ENCODE measurements at places on chromosomes 13 and 19.
A peak's percentile ranks its signal among the peaks of the same experiment; 100 is the strongest.

DNA sequence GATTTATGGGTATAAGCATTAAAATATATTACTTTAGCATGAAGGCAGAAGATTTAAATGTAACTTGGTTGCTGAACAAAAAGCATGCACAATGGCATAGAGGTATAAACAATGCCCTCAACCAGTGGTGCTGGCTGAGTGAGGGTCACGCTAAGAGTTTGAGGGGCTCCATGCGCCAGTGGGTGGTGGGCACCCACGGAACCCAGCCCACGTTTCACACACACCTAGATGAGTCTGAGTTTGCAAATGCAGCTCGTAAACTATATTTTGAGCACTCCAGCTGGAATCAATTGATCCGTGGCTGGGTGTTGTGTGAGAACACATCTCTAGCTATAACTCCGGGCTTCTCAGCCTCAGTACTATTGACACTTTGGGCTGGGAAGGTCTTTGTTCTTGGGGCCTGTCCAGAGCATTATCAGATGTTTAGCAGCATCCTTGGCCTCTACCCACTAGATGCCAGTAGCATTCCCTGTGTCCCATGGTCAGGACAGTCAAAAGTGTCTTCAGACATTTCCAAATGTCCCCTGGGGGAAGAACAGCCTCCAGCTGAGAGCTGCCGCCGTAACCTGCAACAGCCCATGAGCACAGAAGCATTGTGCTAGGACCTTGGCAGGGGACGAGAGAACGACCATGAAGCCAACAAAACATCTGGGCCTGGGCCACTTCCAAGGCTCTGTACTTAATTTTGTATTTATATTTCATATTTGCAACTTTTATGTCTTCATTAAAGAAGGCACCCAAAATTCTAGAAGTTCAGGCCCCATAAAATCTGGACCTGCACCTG, 108.1 kb upstream of the SOX1 start:
- no peak for DNase-seq

DNA sequence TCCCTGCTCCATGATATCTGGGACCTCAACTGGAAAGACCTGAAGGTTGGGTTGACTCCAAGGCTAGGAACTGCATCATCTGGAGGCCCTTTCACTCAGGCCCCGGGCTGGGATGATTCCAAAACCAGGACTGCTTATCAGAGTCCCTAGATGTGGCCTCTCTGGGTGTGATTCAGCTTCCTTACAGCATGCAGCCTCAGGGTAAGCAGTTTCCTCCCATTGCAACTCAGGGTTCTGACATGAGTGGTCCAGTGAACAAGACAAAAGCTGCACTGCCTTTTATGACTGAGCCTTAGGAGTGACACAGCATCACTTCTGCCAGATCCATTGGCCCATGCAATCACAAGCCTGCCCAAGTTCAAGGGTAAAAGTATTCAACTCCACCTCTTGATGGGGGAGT, 502.8 kb downstream of the COG6 start:
- no peak for DNase-seq

DNA sequence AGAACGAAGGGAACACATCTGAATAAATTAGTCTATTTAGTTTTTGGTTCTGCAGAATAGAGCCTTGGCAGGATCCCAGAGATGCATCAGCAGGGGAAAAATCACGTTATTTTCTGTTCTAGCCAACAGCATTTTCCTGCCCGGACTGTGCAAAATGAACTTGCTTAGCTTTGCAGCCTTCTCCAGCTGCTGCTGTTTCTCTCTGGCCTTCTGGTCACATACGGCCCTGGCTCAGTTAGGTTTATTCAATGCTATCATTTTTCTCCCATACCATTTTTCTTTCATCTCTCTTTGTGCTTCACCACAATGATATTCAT, 110.4 kb upstream of the KL start:
- DNase-seq, result no peak

DNA sequence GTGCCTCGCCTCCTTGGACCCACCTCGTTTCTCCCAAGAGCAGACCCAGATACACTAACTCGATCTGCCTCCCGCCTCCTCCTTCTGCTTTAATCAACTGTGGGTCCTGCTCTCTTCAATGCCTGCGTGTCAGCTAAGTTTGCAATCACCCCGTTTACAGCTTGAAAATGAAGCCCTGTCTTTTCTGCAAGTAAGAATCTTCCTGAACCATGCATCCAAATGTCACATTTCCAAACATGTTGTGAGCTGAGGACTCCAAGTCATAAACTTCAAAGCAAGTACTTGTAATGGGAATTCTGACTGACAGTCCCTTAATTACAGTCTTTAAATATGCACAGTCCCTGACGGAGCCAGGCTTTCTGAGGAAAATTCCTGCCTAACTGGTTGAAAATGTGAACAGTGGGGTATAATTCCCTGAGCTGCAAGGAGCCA, 154.9 kb upstream of the UQCRFS1 start:
- DNase-seq, result no peak

DNA sequence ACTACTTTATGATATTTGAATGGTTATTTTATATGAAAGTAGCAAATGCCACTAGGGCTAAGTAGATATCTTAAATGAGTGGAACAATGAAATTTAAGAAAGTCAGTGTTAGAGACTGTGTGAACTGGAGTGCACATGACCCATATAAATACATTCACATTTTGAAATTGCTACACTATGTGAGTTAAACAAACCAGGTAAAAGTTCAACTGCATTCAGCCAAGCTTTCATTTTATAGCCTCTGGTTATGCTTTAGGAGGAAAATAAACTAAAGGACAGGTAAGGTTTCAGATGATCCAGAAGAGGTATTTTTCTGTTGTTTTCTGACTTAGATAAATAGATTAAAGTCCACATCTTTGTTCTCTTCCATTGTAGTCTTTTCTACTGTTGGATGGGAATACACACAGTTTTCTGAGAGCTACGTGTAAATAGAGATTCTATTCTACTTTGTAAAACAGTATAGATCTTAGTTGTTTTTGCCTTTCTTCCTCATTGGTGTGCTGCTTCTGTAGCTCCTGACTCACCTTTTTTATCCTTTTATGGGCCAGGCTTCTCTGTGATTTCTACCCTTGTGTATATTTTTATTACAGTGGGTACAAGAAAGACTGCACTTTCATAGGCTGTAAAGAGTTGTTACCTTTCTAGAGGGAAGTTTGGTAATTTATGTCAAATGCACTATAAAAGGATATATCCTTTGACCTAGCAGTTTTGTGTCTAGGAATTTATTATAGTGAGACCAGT, 54.6 kb upstream of the KCTD4 start:
- no peak for DNase-seq

GRCh38 chr13:111632906-111633305, 312.5 kb downstream of the TEX29 start:
- no peak for DNase-seq

DNA sequence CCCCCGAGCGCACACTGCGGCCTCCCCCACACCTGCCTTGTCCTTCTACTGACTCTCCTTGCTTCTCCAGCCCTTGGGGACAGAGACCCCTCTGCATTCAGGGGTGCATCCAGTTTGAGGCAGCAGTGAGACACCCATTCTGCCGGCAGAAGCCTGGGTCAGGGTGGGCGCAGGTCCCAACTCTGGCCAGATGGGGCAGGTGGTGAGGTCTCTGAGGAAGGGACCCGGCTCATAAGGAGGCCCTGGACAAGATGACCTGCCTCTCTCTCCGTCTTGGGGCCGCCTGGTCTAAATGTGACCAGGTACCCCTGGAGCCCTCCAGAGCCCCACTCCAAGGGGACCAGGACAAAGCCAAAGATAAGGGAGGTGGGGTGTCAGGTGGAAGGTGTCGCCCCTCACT, 6.1 kb downstream of the CHERP start:
- no peak for DNase-seq

DNA sequence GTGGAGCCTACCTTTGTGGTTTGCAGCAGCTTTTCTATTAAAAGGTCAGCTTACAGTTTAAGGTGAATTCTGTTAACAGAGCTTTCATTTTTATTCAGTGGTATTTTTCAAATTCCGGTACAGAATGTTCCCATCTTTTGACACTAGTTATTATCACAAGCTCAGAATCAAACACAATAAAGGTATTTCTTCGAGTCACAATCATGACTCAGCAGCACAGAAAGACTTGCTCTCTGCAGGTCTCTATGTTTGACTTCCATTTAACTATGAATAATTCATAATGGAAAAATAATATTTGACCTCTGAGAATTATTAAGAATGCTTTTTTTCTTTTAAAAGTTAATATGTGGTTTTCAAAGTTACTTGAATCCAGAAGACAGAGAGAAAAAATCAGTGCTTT, 28.2 kb downstream of the DACH1 start:
- DNase-seq, result no peak

DNA sequence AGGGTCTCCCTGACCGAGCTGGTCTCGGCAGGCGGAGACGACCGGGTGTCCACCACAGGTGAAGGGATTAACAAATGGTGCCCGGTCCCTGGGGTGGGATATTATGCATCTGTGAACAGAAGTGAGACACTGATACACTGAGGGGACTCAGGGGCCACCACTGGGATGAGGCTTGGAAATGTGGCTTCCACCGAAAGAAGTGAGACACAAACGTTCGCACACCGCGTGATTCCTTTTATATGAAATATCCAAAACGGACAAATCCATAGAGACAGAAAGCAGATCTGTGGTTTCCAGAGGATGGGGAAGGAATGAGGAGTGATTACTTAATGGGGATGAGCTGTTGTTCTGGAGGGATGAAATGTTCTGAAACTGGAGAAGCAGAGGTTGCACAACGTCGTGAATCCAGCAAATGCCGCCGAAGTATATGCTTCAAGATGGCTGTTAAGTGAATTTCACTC, 47.5 kb downstream of the C13orf46 start:
- DNase-seq, result no peak

DNA sequence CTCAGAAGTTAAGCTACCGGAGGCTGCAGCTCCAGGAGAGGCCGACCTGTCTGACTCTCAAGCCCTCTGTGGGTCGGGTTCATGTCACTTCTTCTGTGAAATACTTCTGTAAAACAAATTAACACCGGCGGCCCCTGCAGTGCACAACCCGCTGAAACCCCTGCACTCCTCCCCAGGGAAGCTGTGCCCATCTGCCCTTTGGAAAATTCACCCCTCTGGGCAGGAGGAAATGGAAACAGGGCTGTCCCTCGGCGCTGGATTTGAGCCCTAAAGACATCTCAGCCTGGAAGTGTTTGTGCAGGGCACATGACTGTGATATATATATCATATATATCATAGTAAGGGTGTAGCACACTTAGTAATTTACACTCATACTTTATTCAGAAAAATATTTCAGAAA, 415.3 kb downstream of the IRS2 start:
- no peak for DNase-seq

GRCh38 chr19:34579281-34580054, 97.5 kb downstream of the SCGB2B2 start:
- DNase-seq, result no peak

DNA sequence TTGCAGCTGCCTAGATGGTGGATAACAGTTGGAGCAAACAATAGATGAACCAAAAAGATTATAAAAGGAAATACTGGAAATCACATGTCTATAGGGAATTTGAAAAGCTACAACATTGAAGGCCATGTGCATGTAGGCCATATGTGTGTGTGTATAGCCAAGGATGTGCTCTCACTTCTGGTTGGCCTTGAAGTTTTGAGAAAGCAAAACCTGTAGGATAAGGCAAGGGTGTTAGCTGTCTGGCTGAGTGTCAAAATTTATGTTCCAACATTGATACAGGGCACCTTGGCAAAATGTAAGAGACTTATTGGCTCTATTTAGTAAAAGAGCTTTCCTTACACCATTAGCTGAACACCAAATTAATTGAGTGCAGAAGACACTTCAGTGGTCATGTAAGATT, 1723.6 kb upstream of the PCDH20 start:
- DNase-seq, result no peak

- DNase-seq, result no peak
Observed at GRCh38 chr13:44355621-44356020, 18.0 kb upstream of the SERP2 start.

- DNase-seq, result peak; percentile 28
Observed at GRCh38 chr19:47227352-47228167, 3.4 kb downstream of the BBC3 start.

DNA sequence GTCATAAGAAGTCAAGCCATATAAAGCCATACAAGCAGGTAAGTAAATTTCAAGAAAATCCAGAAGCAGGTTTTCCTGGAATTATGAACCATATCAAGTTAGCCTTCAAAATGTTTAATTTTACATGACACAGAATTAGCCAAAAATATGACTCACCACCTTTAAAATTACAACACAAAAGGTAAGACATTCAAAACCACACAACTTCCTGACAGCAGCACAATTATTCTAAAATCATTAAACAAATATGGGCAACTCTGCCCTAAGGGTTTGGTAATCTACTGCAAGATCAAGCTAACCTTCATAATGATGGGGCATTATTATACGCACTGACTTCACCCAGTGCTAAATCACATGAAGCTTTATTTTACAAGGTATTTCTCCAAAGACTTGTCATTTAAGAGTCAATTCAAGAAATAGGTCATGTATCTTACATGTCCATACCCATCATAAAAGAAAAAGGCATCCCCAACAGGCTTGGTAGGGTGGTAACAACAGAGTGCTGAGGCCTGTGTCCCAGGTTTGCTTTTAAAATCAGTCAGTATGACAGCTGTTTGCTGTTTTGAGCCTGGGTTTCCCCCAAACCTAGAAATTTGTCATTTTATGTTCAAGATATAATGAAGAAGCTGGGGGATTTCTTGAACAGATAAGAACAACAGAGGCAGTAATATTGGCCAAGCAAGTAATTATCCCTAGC, 15.2 kb downstream of the RCBTB1 start:
- DNase-seq, result no peak

DNA sequence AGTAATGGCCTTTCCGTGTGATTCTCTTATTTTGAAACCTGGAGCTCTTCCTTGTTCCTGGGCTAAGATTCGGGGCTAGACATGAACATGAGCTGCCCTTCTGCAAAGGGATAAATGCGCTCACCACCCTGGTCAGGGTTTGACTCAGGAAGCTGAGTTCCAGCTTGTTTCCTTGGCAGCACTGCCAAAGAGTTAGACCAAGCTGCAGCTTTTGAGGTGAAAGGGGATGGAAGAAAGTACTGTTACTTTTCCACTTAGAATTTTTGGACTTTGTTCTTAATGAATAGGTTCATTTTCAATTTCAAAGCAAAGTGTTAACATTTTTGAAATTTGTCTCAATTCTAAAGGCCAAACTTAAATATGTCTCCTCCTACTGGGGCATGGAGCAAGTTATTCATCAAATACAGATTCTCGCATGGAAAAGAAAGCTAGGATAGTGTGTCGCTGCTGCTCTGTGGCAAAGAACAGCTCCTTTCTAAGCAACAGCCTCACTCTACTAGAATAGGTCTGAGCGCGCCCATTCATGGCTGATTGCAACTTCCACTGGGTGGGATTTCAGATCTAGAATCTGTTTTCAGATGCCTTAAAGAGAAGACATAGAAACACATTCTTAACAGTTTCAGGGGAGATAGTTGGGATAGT, 2.2 kb downstream of the RGCC start:
- no peak for DNase-seq

DNA sequence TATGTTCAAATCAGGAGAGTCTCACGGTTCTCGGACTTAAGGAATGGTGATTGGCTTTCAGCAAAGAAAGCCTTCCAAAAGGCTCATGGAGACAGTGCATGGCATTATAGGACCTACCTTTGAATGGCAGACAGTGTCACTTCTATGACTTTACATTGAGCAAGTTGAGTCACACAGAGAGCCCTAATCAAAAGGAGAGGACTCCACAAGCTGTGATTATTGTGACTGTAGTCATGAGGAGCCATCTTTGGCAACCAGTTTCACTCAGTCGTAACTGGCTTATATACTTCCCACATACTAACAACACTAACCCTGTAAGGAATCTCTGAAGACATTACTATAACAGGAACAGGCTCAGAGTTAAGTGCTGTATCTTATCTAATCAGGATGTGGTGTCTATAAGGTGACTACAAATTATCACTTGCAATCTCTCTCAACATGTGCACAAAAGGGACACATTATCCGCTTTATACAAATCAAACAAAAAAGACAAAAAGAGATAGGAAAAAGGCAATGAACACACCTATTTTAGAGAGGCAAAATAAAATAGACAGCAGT, 6.1 kb downstream of the LGALS14 start:
- DNase-seq, result no peak
